Fibroblast of villous mesenchyme (primary cell): ENCODE measurements at places on chromosomes 2 and 18. TPM values are rescaled to one million over a fixed set of nuclear protein-coding genes. Genes with fewer than 3 reads are reported as not detected.

DNA sequence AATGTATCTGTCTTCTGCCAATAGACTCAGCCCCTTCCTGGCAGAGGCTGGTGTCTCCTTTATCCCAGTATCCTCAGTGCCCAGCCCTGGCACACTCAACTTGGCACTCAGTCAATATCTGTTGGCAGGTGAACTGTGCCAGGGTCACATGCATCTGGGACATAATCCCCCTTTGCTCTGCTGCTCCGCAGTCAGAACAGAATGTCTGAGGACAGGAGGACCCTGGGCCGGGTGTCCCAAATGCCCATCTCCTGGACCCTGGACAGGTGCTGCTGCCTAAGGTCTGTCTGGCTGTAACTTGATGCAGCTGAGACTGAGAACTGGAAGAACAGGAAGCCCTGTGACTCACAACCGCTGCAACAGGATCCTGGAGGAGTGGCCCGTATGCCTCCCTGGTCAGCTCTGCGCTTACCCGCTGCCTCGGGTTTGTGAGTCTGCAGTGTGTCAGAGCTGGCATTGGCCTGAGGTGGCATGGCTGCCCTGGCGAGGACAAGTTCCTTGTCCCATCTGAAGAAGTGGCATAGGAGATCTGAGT is 11.4 kb downstream of the HK2 start:
- DNase-seq = peak; percentile 95

Gene TUBA4A
- 6.1 and 27.6 TPM in 2 replicates for total RNA-seq

Gene PID1
- total RNA-seq = 12.1 and 16.4 TPM in 2 replicates

DNA sequence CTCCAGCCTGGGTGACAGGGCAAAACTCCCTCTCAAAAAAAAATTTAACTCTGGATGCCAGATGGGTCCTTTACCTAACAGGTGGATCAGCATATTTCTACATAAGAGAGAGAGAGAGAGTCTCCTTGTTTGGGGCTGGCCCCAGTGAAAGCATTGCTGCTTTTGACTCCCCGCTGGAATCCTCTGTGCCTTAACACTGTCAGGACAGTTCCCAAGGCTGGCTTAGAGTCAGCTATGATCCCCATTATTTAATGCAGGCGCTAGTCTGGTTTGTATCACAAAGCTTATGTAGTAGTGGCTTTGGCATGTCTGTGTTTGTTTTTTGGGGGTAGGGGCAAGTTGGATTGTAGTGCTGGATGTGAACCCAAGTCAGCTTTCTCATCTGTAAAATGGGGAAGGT is 9.4 kb downstream of the INPP4A start:
- peak; percentile 47 for DNase-seq

- no peak for DNase-seq
Measured at GRCh38 chr2:205681401-205682238, 681 bp upstream of the NRP2 start.

DNA sequence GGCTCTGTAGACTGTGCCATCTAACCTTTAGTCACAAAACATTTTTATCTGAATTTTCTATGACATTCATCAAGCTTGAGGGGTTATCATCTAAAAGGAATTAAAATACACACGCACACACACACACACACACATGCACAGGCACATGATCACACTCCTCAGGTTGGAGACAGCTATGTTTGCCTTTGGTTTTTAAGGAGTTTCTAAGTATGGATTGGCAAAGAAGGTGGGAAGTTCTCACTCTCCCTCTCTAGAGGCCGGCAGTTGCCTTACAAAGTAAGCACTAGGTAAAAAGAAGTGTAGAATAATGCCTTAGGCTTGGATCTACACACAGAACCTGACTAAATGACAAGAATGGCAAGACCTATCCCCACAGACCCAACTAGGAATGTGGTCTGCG is 437.1 kb downstream of the ZEB2 start:
- no peak for DNase-seq

- peak; percentile 44 for DNase-seq
Measured at GRCh38 chr2:218010140-218010983, 7.6 kb upstream of the TNS1 start.

DNA sequence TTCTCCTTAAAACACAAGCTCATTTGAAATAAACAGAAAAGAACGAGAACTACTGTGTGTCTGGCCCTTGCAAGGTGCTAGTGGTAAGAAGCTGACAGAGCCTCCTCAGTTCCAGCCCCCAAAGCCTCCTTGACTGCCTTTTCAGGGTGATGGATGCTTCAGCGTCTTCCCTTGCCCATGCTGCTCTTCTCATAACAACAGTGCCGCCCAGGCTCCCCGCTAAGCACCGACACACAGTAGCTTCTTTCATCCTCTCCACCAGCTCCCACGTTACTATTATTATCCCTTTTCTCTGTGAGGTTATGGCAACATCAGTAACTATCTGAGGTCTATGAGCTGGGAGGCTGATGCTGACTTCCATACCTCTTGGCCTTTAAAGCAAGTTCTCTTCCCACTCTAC is 418.6 kb downstream of the TSN start:
- no peak for DNase-seq

Gene CIB4
- total RNA-seq = not detected in 2 replicates

Gene FSIP2
- under 0.01 and 0.86 TPM in 2 replicates for total RNA-seq

Gene LRPPRC
- 49.9 and 63.9 TPM in 2 replicates for total RNA-seq
